ENCODE measurements at places on chromosomes 13 and 19. TPM values are rescaled to one million over a fixed set of nuclear protein-coding genes. Genes with fewer than 3 reads are reported as not detected.

DNA sequence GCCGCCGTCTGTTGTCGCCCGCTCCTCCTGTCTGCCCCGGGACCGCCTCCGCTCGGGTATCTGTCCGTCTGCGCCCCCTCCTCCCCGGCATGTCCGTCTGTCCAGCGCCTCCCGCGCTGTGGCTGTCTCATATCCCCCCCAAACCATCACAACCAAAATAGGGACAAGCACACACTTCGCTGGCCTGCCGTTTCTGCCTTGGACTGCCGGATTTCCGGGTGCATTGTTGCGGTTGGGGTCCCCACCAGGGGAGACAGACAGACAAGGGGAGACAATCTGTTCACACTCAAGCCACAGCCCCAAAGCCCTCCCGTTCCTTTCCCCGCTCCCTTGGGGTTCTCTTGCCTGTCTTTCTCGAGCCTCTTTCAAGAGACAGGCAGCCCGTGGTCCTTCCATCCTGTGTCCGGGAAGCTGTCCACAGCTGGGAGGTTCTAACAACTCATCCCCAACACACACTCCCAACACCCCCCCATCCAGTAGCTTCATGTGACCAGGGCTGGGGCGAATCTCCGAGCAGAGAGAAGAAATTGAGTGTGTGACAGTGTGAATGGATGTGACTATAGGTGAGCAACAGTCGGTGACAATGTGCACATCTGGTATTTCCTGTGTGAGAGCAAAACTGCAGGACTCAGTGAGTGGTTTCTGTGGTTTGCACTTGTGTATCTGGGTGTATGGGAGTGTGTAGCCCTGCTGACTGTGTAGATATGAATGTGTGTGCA, 16.5 kb upstream of the FOSB start:
- peak overlapping the region; percentile 92 for H3K27ac ChIP-seq
- H3K27me3 ChIP-seq, result peaks cover 17% of the 10 kb centered on the region
- H3K4me3 ChIP-seq, result peak overlapping the region; percentile 75
- DNase-seq, result peak; percentile 58
- H3K4me1 ChIP-seq, result peaks cover 38% of the 10 kb centered on the region

DNA sequence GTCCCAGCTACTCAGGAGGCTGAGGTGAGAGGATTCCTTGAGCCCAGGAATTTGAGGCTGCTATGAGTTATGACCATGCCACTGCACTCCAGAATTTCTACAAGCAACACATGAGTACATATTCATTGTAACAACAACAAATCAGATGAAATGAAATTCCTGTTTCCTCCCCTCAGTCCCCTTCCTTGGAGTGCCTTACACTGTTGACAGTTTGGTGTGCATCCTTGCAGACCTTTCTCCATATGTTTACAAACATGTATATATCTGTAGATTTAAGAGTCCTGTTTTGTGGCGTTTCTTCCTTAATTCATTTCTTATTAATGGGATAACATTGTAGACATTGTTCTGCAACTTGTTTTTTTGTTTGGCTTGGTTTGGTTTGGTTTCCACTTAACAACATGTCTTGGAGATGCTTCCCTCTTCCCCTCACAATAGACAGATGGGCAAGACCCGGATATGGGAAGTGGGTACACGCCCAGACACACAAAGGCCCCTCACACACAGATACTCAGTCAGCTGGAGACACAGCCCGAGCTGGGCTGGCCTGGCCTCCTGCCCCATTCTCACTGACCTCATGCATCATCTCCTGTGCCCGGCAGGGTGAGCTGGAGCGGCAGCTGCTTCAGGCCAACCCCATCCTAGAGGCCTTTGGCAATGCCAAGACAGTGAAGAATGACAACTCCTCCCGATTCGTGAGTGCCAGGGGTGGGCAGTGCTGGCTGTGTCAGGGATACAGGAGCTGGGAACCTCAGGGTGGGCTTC, 21.7 kb downstream of the MYH14 start:
- no peaks in the 10 kb centered on the region for H3K36me3 ChIP-seq
- H3K4me3 ChIP-seq, result no peak overlapping the region
- H3K27ac ChIP-seq, result no peak overlapping the region
- H3K27me3 ChIP-seq, result no peaks in the 10 kb centered on the region

GRCh38 chr13:56299650-56300049, 841.1 kb upstream of the PRR20A start:
- H3K27me3 ChIP-seq, result no peaks in the 10 kb centered on the region
- no peaks in the 10 kb centered on the region for H3K4me1 ChIP-seq
- no peak overlapping the region for H3K4me3 ChIP-seq
- H3K36me3 ChIP-seq, result no peaks in the 10 kb centered on the region
- no peak for DNase-seq

DNA sequence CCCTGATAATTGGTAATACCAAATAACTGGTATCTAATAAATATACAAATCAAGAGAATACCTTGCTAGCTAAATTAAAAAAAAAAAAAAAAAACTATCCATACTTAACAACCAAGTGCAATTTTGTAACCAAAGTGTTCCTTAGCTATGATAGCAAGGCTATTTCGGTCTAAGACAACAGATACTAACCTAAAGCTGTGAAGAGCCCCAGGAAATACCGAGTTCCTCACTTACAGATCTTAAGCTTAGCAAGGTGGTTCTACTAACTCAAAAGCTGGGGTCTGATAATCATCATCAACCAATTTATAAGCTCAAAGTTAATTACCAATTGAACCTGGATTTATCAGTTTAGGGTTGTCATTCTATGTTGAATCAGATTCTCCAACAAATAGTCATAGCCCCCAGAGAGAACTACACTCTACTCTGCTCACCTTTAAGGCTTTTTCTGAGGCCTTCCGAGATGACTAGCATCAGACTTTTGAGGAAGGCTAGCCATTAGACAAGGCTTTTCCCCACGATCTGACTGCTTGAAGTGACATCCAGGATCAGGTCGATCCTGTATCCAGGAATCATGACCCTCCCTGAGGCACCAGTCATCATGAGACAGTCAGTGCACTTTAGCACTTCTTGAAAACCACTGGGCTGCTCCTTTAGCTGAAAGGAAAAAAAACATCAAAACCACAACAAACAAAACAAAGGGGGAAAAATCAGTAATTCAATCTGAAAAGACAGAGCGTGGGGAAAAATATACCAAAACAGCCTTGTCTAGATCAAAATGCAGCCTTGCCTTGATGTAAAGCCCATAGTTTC, 31.9 kb downstream of the INTS6 start:
- H3K36me3 ChIP-seq, result peaks cover 46% of the 10 kb centered on the region
- peak overlapping the region; percentile 40 for H3K4me3 ChIP-seq
- H3K4me1 ChIP-seq, result peaks cover 66% of the 10 kb centered on the region
- no peaks in the 10 kb centered on the region for H3K27me3 ChIP-seq

DNA sequence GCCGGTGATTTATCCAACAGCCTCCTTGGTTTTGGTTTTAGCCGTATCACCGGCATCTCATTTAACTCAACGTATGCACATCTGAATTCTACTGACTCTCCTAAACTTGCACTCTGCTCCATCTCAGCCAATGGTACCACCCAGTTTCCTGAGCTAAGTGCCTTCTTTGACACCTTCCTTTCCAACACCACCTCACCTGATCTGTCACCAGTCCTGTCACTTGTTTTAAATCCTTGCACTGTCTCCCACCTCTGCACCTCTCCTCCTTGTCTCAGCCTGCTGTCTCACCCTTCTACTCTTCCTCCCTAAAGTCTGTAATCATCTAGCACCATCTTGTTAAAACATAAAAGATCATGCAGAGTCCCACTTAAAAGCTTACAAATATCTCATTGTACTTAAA, 28.1 kb upstream of the TPT1 start:
- no peak overlapping the region for H3K4me3 ChIP-seq
- peaks cover 36% of the 10 kb centered on the region for H3K36me3 ChIP-seq
- no peak for DNase-seq
- peak overlapping the region; percentile 76 for H3K27ac ChIP-seq

DNA sequence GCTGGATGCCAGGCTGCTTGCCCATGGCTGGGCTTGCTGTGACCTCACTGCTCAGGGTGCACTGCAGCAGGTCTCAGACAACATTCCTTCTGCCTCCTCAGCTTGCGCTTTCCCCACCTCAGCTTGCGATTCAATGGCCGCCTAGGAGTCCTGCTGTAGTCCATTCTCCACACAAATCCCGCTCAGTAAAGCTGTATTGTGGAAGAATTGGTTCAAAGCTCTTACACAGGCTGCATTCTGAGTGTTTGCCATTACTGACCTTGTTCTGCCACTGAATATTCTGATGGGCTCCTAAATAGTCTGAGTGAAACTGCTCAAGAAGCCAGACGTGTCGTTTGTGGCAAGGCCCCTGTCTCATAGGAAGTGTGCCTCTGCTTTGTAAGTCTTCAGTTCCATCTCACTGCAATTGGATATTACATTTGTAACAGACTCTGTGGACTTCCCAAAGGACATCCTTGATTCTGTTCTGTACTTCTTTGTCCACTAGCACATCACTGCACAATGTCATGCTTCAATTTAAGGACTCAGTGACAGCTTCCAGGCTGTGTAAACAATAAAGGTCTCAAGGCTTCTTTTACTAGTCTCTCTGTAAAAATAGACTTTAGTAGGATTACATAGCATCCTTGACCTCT, 49.8 kb downstream of the KATNAL1 start:
- peaks cover 7% of the 10 kb centered on the region for H3K36me3 ChIP-seq
- H3K4me1 ChIP-seq, result peaks cover 14% of the 10 kb centered on the region
- no peaks in the 10 kb centered on the region for H3K27me3 ChIP-seq
- H3K27ac ChIP-seq, result no peak overlapping the region
- H3K4me3 ChIP-seq, result no peak overlapping the region

DNA sequence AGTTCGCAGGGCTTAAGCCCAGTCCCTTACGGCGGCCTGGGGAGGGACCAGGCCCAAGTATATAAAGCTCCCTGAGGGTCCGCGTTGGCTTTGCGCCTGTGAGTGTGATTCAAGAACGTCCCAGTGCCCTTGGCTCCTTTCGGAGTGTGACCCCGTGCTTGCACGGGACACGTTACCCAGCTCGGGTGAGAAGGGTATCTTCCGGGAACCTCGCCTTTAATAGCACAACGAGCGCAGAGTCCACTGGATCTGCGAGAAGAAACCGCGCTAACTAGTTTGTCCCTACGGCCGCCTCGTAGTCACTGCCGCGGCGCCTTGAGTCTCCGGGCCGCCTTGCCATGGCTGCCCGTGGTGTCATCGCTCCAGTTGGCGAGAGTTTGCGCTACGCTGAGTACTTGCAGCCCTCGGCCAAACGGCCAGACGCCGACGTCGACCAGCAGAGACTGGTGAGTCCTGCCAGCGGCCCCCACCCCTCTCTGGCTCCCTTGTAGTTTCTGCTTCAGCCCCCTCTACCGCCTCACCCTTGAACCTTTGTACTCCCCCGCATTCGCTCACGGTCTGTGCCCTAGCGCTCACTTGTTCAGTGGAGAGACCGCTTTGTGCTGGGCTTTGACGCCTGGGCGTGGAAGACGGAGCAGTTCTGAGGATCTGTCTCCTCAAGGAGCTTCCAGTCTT, at the start of gene DNAJC15:
TSS of gene DNAJC15 (plus strand) at position 298 of the 675 bp plus-strand sequence. CDS start at position 339, 41 bp downstream.
- DNase-seq, result peak; percentile 78
- peaks cover 12% of the 10 kb centered on the region for H3K36me3 ChIP-seq
- H3K4me3 ChIP-seq, result peak within 1 kb of the TSS; percentile 96
- H3K4me1 ChIP-seq, result peaks cover 30% of the 10 kb centered on the region

DNA sequence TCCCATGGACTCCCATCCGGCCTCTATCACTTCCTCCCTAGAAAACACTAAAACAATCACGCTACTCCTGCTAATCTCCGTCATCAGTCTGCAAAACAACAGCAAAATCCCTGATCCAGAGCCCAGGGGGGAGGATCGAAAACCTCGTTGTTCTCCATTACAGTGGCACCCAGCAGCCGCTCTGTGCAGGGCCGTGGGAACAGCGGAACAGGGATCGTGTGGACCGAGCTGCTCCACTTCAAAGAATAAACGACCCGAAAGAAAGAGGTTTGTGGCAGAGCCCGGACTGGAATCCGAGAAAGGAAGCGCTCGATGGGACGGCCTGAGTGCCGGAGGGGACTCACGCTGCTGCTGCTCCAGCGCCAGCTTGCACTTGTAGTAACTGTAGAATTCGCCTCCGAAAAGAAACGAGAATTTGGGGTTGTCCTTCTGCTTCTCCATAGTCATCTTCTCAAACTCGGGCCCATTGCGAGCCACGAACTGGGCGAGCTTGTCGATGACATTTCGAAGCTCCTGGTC, 652 bp downstream of the CHERP start:
- H3K36me3 ChIP-seq, result peaks cover 33% of the 10 kb centered on the region
- H3K27me3 ChIP-seq, result no peaks in the 10 kb centered on the region
- peak overlapping the region; percentile 95 for H3K4me3 ChIP-seq
- H3K27ac ChIP-seq, result peak overlapping the region; percentile 32

DNA sequence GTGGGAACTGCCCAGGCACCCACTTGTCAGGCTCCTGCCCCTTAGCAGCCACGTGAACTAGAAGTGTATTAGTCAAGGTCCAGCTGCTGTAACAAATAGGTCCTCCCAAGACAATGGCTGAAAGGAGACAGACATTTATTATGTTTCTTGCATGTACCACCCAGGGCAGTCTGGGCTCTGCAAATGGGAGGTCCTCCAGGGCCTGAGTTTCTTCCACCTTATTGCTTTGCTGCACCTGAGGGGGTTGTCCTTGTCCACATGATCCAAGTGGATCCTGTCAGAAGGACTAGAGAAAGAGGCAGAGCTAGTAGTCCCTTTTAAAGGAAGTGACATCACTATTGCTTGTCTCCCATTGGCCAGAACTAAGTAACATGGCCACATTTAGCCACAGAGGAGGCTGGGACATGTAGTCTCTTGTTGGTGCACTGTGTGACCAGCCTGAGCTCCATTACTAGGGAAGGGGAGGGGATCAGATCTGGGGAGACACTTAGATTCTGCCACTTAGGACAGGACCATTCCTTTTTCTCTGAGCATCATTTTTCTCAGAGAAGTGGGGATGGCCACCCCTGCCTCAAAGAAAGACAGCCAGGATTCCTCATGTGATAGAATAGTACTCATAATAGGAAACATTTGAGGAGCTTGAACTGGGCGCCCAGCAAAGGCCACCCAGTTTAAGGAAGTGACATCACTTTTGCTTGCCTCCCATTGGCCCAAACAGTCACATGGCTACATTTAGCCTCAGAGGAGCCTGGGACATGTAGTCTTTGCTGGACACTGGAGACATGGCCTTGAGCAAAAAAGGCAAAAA, 15.1 kb downstream of the CC2D1A start:
- peak overlapping the region; percentile 37 for H3K27ac ChIP-seq
- H3K4me3 ChIP-seq, result no peak overlapping the region
- DNase-seq, result no peak
- H3K27me3 ChIP-seq, result no peaks in the 10 kb centered on the region
- no peaks in the 10 kb centered on the region for H3K4me1 ChIP-seq

GRCh38 chr13:112733661-112734379, 44.0 kb downstream of the ATP11A start:
- no peak overlapping the region for H3K4me3 ChIP-seq
- no peaks in the 10 kb centered on the region for H3K4me1 ChIP-seq
- no peaks in the 10 kb centered on the region for H3K27me3 ChIP-seq
- no peak overlapping the region for H3K27ac ChIP-seq

- H3K4me1 ChIP-seq, result peaks cover 84% of the 10 kb centered on the region
- no peaks in the 10 kb centered on the region for H3K27me3 ChIP-seq
- DNase-seq, result no peak
- H3K4me3 ChIP-seq, result peak overlapping the region; percentile 81
These were observed 125.1 kb downstream of the AKAP11 start for GRCh38 chr13:42396901-42397655.

Gene PNMA8A
- not detected for total RNA-seq

Gene NLRP5
- total RNA-seq, result not detected

Gene IER2
- total RNA-seq, result 173 TPM

Gene PALM3
- 0.65 TPM for total RNA-seq

Gene LGALS7B
- not detected for total RNA-seq

Gene FBN3
- not detected for total RNA-seq

Gene SLC7A10
- total RNA-seq, result not detected

Gene ITGBL1
- not detected for total RNA-seq

Gene MYH14
- total RNA-seq, result not detected

Gene FBXL12
- 20.7 TPM for total RNA-seq

Gene GRIK5
- total RNA-seq, result 3.9 TPM
